PC-3 (cell line): ENCODE measurements at places on chromosomes 7 and 10. TPM values are rescaled to one million over a fixed set of nuclear protein-coding genes. Genes with fewer than 3 reads are reported as not detected.

The NUTM2E gene
- total RNA-seq, result 0.58 TPM in 1 of 2 replicates, not detected in the other

The ABHD11 gene
- 38.6 and 41.4 TPM in 2 replicates for total RNA-seq

The SHH gene
- 0.11 and 0.12 TPM in 2 replicates for total RNA-seq

The GRB10 gene
- total RNA-seq, result 61.3 and 89.8 TPM in 2 replicates

The CYP26C1 gene
- total RNA-seq, result 0.17 TPM in 1 of 2 replicates, not detected in the other

The STEAP4 gene
- total RNA-seq, result 1.2 and 1.7 TPM in 2 replicates

The SH3PXD2A gene
- 2.9 and 3.4 TPM in 2 replicates for total RNA-seq

The PLPP4 gene
- total RNA-seq, result 5.0 and 10.7 TPM in 2 replicates

The GIMAP1 gene
- total RNA-seq, result not detected in 2 replicates

DNA sequence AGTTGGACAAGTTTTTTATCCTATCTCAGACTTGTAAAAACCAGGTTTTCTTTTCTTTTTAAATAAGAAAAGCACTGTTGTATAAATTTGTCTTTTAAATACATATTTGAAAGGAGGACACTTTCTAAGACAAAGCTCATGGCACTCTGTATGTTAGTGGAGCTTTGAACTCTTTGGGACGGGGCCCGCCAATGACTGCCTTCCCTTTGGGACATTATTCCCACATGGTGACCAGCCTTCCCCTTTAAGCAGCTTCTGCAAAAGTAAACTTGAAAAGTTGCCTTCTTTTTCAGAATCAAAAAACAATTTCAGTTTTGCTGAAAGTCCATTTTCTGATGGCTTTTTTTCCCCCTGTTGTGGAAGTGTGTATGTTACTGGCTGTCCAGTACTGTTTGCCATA is 1.8 kb downstream of the CUX1 start:
- DNase-seq, result no peak

DNA sequence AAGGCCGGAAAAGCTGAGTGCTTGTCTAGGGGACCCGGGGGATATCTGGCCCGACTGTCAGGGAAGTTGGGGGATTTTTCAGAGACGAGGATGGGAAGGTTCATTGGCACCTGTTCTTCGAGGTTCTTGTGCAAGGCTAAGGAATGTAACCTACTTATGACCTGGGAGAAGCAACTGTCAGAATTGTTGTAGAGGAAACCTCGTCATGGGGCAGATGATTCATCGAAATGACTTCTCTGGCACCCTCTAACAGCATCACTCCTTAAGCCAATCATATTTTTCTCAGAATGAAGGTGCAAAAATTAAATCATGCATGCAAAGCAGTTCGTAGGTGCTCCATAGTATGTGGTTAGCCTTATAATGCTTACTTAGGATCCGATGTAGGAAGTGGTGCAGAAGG is 58.6 kb downstream of the PLXDC2 start:
- DNase-seq, result no peak

GRCh38 chr10:131352765-131353290 is 41.3 kb upstream of the TCERG1L start:
- no peak for DNase-seq

GRCh38 chr10:125144206-125144605 is 16.2 kb downstream of the CTBP2 start:
- no peak for DNase-seq

- DNase-seq, result no peak
Observed at GRCh38 chr7:90892213-90892612, 296.1 kb downstream of the CDK14 start.

DNA sequence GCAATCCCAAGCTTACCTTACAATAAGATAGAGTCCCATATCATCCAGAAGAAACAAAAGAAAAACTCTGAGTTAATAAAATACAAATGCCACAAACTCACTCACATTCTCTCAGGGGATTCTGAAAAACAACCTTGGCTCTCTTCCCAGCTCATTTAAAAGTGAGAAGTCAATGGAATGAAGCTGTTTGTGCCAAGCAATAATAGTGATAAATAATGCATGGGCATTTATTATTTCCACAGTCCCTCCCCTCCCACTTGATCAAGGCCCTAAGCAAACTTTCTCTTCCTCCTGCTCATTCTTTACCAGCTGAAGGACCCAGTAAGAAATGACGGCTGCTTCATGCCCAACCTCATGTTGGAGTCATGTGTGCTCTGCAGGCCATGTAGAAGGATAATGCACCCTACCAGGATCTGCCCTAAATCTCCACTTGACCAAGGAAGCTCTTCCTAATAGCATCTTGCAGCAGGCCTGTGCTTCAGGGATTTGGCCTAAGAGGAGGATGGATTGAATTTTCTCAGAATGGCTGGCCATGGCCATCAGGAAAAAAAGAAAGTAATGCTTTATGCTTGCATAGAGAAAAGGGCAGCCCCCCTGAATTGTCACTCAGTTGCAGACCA is 451.3 kb downstream of the GPAM start:
- no peak for DNase-seq

- peak; percentile 92 for DNase-seq
Observed at GRCh38 chr7:40437498-40437897, 302.7 kb downstream of the SUGCT start.

GRCh38 chr7:114209968-114210367 is 204.6 kb upstream of the FOXP2 start:
- no peak for DNase-seq

DNA sequence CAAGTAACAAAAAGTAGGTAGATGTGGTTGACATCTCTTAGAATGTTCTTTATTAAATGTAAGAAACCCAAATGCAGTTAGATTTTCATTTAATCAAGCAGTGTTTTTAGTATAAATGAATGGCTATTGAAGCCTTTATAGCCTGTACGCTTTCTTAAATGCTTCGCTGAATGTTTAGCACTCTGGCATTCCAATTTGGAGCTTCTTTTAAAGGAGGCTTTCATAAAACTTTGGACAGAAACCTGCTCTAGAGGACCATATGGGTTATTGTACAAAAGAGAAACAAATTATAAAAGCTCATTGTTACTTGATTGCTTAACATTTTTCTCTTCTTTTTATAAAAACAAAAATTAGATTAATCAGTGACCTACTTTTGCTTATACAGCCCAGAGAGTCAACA is 59.5 kb downstream of the KCND2 start:
- no peak for DNase-seq

GRCh38 chr10:110023785-110024465 is 16.1 kb downstream of the ADD3 start:
- DNase-seq, result no peak

- DNase-seq, result no peak
Observed at GRCh38 chr10:129891806-129892205, 72.3 kb downstream of the EBF3 start.

DNA sequence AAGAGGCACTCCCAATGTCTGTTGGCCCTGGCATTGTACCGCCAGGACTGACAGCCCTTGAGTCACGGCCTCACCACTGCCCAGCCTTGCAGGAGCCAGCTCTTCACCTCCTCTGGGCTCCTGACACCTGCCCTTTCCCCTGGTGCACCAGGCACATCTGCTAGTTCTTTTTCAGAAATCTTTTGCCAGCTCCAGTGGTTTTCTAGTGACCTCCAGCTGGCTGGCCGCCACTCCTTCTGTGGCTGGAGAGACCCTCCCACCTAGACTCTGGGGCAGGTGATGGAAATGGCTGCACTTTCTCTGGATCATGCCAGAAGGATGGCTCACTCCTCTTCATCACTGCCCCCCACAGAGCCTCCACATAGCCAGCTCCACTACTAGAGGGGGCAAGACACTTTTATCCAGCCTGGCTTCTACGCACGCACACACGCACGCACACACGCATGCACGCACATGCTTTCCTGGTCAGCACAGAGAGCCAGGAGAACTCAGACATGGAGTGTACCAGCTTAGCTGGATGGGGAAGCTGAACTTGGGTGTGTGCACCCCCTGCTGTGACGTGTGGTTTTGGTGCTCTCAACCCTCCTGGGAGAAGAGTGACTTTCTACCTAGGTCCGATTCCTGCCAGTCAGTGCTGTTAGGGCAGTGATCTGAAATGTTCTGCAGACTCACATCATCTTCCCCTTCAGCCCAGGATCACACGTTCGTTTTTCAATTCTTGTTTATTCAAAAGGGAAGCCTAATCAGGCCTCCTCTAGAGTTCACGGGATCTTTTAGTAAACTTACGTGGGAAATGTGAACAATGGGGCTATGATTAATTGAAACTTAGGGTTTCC is 222.0 kb downstream of the PRPF18 start:
- no peak for DNase-seq

GRCh38 chr7:139055674-139056073 is 19.8 kb upstream of the ZC3HAV1L start:
- DNase-seq, result no peak

DNA sequence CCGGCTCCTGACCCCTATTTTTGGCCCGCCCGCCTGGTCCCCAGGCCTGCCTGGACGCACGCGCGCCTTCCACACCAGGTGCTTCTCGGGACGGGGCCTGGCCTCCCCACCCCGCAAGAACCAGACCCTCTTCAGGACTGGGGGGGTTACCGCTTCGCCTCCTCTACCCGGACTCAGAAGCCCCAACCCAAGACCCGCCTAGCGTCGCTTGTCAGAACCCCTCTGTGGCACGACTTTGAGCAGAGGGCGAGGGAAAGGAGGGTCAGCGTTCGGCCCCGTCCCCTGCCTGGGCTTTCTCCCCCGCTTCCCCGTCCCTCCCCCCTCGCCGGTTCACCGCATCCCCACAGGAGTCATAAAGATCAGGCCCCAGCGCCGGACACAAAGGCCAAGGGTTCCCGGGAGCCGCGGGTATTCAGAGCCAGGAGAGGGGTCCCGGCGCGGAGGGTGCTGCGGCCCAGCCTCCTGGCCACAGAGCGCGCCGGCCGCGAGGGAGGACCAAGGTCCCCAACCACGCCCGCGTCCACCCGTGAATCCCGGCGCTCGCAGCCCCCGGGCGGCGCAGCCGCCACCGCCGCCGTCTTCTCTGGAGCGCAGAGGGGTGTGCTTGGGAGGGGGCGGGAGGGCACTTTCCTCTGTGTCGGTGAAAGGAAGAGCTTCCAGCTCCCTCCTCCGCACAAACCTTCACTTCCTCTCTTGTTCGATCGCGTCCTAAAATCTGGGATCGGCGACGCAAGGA is 351.9 kb downstream of the DNAJB6 start:
- DNase-seq, result no peak

GRCh38 chr10:126225672-126226008 is 162.6 kb downstream of the ADAM12 start:
- DNase-seq, result no peak

DNA sequence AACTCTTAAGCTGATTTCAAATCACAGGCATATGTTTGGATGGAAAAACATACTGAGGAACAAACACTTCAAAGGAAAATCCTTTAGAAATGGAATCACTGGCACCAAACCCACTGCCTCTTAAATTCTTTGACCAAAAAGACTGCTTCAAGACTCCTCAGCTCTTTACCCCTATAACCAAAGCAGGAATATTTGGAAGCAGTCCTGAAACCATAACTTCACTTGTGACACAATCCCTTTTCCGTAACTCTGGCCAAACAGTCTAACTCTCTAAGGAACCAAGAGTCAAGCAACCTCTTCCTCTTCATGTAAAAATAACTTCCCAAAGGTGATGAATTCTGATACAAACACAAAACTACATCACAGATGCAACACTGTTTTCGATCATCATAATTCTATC is 104.3 kb downstream of the MTERF1 start:
- no peak for DNase-seq

DNA sequence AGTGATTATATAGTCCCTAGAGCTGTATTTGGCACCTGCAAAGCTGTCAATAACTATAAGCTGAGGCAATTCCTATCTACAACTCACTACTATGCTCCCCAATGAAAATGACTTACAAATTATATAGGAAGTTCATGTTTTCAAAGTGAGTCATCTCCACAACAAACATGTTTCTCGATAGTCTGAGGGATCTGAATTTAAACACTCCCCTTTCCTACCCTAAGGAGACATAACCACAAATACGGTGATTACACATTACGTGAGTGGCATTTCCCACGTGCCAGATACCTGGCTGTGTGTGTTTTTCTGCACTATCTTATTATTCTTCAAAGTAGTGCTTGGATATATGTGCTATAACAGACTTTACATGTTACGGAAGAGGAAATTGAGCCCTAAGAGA is 122.5 kb upstream of the C1QL3 start:
- peak; percentile 71 for DNase-seq

- DNase-seq, result no peak
Observed at GRCh38 chr10:11846542-11846941, 23.4 kb downstream of the PROSER2 start.

DNA sequence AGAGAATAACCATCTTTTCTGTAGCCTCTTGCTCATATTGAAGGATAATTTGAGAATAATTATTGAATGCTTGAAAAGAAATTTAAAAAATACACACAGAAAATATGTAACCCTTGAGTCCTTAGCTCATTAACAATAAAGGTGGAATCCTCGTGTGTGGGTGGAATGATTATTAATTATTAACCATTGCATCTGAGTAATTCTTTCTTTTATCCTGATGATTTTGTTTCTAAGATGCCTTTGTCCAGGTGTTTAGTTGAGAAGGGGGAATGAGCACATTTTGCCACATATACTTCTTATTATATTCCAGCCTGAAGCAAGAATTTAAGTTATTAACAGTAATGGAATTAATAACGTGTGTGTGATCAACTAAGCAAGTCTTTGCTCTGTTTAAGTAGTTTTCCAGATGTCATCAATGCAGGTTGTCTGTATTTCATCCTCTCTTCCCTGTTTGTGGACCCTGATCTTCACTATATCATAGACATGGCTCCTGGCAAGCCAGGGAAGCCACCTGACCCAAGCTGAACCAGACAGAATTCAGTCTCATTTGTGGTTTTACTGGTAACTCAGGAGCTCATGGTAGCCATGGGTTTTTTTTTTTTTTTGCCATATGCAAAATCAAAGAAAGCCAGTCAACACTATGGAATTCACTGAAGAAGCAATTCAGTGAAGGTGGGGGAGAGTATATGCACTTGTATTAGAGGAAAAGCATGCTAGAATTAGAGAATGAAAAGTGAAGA is 144.3 kb downstream of the KIF20B start:
- DNase-seq, result peak; percentile 49

GRCh38 chr7:139034336-139034735 is 1.5 kb downstream of the ZC3HAV1L start:
- DNase-seq, result peak; percentile 80

DNA sequence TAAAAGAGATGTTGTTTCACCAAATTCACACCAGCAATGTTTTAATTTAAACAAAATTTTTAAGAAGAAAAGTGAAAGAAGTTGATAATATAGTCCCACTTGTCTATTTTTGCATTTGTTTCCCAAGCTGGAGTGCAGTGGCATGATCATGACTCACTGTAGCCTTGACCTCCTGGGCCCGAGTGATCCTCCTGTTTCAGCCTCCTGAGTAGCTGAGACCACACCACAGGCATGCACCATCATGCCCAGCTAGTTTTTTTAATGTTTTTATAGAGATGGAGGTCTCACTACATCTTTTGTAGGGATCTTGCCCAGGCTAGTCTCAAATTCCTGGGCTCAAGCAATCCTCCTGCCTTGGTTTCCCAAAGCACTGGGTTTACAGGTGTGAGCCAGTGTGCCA is 14.1 kb upstream of the NDUFA5 start:
- no peak for DNase-seq

GRCh38 chr7:32167256-32167655 is 97.0 kb upstream of the PDE1C start:
- no peak for DNase-seq

GRCh38 chr10:35387768-35388167 is 51.5 kb downstream of the CCNY start:
- DNase-seq, result peak; percentile 100
